ENCODE measurements at places on chromosomes 5 and 9. TPM values are rescaled to one million over a fixed set of nuclear protein-coding genes. Genes with fewer than 3 reads are reported as not detected.

Gene SHROOM1
- total RNA-seq: 0.52 TPM

Gene SPATA24
- total RNA-seq: 1.3 TPM

Gene PPIC
- total RNA-seq: not detected

Gene PCDHGA6
- 0.10 TPM for total RNA-seq

Gene LPAR1
- 1.7 TPM for total RNA-seq

Gene ARSI
- 4.8 TPM for total RNA-seq

Gene THOC3
- total RNA-seq: 39.0 TPM

Gene SPATA31C1
- total RNA-seq: not detected

Gene HSD17B3
- not detected for total RNA-seq

Gene NR6A1
- total RNA-seq: 0.42 TPM

Gene SPAAR
- total RNA-seq: not detected

Gene AJM1
- 0.73 TPM for total RNA-seq

Gene RLN2
- 0.31 TPM for total RNA-seq
